ENCODE measurements at places on chromosomes 6 and 20.
A peak's percentile ranks its signal among the peaks of the same experiment; 100 is the strongest.

DNA sequence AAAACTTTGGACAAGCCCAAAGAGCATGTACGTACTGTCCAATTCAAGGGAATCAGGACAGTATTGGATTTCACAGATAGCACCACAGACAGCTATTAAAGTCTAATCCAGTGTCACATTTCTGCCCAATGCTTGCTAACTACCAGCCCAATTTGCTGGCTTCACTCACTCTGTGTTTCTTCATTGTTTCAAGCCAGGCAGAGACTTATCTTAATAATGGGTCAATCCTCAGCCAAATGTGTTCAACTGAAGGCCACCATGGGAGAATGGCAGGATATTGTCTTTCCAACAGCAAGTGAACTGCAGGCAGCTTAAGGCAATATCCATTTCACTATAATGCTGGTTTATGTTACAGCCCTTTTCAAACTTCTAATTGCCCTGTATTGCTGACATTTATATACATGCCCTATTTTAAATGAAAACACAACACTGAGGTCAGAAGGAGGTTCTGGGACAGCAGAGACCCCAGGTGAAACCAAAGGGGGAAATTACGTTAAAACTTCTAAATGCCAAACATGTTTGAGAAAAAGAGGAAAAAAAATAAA is 142.1 kb upstream of the RSPO3 start:
- no peak overlapping the region for H3K27ac ChIP-seq
- H3K4me3 ChIP-seq: no peak overlapping the region
- DNase-seq: no peak
- no peaks in the 10 kb centered on the region for H3K27me3 ChIP-seq

DNA sequence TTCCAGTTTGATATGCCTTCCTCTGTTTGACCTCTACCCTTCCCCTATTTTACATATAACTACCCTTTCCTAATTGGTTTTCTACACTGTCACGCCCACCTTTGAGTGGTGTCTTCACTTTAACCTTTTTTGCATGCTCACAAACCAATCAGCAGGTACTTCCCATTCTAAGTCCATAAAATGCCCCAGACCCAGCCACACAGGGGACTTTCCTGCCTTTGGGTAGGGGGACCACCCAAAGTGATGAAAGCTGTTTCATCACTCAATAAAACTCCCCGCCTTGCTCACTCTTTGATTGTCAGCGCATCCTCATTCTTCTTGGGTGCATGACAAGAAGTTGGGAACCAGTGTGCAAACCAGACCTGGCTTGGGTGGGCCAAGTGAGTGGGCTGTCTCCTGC is 20.5 kb upstream of the SNRPC start:
- no peaks in the 10 kb centered on the region for H3K36me3 ChIP-seq
- H3K27ac ChIP-seq: peak overlapping the region; percentile 12
- no peaks in the 10 kb centered on the region for H3K27me3 ChIP-seq
- peaks cover 4% of the 10 kb centered on the region for H3K4me1 ChIP-seq

- H3K27ac ChIP-seq: no peak overlapping the region
- H3K27me3 ChIP-seq: peaks cover 8% of the 10 kb centered on the region
- no peaks in the 10 kb centered on the region for H3K36me3 ChIP-seq
- peaks cover 4% of the 10 kb centered on the region for H3K4me1 ChIP-seq
Measured at GRCh38 chr6:37241775-37242428, 15.7 kb upstream of the TBC1D22B start.

DNA sequence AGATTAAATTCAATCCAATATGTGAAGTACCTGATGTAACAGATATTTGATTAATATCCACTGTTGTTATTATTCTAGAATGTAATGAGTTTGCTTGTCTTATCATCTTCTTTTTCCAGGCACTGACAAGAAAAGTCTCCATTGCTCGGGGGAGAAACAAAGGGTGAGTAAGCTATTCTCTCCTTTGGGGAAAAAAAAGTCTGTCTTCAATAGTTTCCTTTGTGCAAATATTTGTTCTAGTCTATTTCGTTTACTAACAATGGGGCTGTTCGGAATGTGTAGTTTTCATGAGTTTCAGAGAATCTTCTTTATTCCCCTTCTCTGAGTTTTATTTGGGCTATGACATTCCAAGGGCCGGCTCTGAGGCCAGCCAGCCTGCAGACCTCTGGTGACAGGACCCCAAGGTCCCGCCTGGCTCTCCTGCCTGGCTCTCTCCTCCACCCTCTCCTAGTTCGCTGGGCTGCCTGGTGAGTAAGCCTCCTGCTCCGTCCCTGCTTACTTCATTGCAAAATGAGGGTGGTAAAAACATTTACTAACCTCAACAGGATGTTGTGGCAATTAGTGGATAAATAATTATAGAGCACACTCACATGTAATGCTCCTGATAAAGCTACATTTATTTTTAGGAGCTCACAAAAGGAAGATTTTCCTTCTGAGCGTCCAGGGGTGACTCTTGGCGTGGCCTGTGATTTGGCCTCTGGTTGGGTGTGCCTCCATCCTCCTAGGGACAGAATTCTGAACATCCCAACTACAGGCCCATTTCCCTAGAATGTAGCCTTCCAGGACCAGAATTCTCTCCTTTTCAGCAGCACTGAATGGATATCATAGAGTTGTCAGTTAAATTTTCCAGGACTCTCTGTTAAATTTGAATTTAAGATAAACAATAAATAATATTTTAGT is 43.1 kb upstream of the SNX9 start:
- H3K4me1 ChIP-seq: no peaks in the 10 kb centered on the region
- DNase-seq: no peak
- H3K4me3 ChIP-seq: no peak overlapping the region
- H3K27ac ChIP-seq: no peak overlapping the region
- H3K36me3 ChIP-seq: no peaks in the 10 kb centered on the region

DNA sequence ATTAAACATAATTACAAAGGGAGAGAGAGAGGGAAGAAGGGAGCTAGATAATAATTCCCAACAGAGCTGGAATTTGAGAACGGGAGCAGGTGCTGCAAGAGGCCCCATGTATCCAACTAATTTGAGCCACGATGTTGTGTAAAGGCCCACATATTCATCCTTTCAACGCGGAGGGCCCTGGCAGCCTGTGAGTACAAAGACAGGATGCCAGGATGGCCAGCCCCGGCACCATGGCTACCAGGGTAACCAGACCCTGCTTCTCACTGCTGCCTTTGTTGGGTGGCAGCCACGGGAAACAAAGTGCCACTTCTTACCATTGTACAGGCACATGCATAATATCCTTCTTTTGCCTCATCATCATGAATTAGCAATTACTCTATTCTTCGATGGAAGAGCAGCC is 492.0 kb upstream of the NRSN1 start:
- H3K4me3 ChIP-seq: no peak overlapping the region
- H3K27ac ChIP-seq: no peak overlapping the region
- H3K4me1 ChIP-seq: no peaks in the 10 kb centered on the region
- no peaks in the 10 kb centered on the region for H3K36me3 ChIP-seq
- H3K27me3 ChIP-seq: no peaks in the 10 kb centered on the region
- no peak for DNase-seq

GRCh38 chr6:149046822-149047246 is 270.7 kb upstream of the TAB2 start:
- H3K4me1 ChIP-seq: peaks cover 59% of the 10 kb centered on the region
- peaks cover 22% of the 10 kb centered on the region for H3K36me3 ChIP-seq
- no peak for DNase-seq
- H3K4me3 ChIP-seq: peak overlapping the region; percentile 16
- no peaks in the 10 kb centered on the region for H3K27me3 ChIP-seq
- peak overlapping the region; percentile 53 for H3K27ac ChIP-seq

DNA sequence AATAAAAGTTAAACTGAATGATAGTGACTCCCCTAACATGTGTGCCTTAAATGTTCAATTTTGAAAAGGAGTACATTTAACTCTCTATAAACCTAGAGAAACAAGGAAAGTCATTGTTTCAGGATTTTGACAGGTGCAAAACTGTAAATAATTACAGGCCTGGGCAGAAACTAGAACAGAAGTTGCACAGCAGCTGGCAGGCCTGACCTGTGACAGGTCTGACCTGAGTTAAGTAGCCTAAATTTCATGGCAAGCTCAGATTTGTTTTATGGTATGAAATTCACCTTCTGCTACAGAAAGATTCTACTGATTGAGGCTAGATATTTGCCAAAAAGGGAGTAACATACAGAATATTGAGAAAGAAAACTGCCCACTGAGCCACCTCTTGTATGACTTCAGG is 166.1 kb downstream of the CDKAL1 start:
- no peak overlapping the region for H3K4me3 ChIP-seq
- no peaks in the 10 kb centered on the region for H3K27me3 ChIP-seq
- H3K36me3 ChIP-seq: no peaks in the 10 kb centered on the region
- no peak for DNase-seq
- H3K4me1 ChIP-seq: peaks cover 68% of the 10 kb centered on the region

DNA sequence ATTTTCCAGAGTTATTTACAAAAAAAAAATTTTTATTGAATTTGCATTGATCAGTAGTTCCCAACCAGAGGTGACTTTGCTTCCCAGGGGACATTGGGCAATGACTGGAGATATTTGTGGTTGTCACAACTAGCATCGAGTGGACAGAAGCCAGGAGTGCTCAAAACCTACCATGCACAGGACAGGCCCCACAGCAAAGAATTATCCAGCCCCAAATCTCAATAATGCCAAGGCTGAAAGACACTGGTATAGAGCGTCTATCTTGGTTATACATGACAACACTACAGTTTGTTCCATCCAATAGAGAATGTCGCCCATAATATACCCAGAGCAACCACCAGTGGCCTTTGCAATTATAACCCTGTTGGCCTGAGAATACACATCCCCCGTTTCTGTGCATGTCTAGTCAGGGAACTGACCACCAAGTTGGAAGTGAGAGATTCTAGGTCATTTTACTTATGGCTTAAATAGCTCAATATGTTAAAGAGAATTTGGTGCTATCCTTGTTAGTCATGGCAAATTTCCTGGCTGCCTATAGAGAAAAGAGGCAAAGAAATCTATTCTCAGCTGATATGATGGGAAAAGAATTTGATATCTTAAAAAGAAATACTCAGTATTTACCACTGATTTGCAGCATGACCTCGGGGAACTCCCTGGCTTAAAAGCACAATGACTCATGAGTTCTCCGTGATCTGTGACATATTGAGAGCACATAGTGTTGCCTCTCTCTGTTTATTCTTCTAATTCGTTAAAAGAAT is 76.0 kb upstream of the ADTRP start:
- H3K27me3 ChIP-seq: no peaks in the 10 kb centered on the region
- DNase-seq: no peak
- H3K4me3 ChIP-seq: no peak overlapping the region
- no peaks in the 10 kb centered on the region for H3K4me1 ChIP-seq

DNA sequence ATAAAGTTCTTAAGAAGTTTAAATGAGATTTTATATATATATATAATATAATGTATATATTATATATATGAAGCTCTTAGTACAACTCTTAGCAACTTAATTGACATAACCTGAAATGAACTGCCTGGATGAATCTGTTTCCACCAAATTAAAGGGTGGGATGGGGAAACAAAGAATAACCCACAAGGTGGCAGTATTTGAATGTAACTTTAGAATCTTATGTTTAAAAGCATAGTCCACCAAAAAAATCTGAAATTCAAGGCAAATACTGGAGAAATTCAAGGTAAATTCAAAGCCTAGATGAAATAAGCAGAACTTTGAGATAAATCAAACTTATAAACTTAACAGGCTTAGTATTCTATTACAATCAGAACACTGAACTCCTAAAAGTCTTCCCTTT is 4.4 kb upstream of the IBTK start:
- H3K4me1 ChIP-seq: peaks cover 22% of the 10 kb centered on the region
- H3K27ac ChIP-seq: no peak overlapping the region
- no peak for DNase-seq
- H3K4me3 ChIP-seq: no peak overlapping the region
- no peaks in the 10 kb centered on the region for H3K36me3 ChIP-seq

DNA sequence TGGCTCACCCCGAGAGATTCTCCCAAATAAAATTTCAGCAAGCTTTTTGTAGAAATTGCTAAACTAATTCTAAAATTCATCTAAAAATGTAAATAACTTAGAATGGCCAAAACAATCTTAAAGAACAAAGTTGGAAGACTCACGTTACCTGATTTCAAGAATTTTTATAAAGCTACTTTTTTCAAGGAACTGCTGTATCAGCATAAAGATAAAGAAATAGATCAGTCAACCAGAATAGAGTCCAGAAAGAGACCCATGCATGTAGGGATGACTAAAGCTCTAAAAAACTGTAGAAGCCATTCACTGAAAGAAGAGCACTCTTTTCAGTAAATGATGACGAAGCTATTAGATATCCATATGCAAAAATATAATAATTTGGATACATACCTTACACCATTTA is 652.1 kb downstream of the TBC1D32 start:
- no peak overlapping the region for H3K4me3 ChIP-seq
- no peaks in the 10 kb centered on the region for H3K4me1 ChIP-seq
- no peaks in the 10 kb centered on the region for H3K36me3 ChIP-seq
- H3K27ac ChIP-seq: no peak overlapping the region

- no peak overlapping the region for H3K4me3 ChIP-seq
- peaks cover 9% of the 10 kb centered on the region for H3K36me3 ChIP-seq
- H3K27ac ChIP-seq: no peak overlapping the region
- H3K27me3 ChIP-seq: peaks cover 4% of the 10 kb centered on the region
Measured at GRCh38 chr6:18360188-18360587, 27.0 kb upstream of the RNF144B start.
